NCI-H345 (cell line): ENCODE measurements at places on chromosomes 5 and 9.
A peak's percentile ranks its signal among the peaks of the same experiment; 100 is the strongest.

DNA sequence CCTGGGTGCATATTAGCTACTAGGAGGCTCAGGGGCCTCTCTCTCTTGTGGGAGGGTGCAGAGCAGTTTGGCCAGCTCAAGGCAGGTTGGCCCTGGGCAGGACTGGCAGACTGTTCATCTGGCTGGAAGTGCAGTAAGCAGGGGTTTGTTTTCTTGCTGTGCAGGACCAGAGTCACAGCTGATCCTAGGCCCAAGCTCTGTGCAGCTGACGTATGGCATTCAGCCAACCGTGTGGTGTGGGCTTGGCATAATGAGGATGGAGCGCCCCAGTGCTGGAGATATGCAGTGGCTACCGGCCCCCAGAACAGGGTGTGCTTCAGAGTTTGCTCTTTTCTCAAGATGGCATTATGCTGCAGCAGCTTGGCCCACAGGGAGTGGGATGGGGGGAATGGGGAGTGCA is 31.0 kb upstream of the PHF24 start:
- DNase-seq, result no peak

DNA sequence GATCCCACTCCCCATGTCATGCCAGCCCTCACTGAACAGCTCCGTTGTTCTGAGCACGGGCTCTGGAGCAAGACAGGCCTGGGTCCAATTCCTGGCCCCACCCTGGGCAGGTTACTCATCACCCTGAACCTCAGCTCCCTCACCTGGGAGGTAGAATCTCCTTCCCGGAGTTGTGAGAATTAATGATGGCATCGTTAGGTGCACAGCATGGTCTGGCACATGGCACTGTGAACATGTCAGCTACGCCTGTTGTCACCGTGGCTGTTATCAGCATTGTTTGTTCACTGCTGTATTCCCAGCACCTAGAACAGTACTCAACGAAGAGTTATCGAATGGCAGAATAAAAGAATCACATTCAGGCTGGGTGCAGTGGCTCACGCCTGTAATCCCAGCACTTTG is 43.0 kb downstream of the LRSAM1 start:
- DNase-seq, result no peak

- peak; percentile 0 for DNase-seq
These were observed 333.7 kb downstream of the ELAVL2 start for GRCh38 chr9:23492126-23493002.

DNA sequence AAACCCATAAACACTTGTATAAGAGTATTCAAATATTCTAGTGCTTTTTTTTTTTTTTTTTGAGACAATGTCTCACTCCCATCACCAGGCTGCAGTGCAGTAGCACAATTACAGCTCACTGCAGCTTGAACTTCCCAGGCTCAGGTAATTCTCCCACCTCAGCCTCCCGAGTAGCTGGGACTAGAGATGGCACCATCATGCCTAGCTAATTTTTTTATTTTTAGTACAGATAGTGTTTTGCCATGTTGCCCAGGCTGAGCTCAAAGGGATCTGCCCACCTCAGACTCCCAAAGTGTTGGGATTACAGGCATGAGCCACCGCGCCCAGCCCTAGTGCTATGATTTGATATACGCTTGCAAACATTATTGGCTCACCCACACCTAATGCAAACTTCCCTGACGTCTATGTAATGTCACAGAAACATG is 11.8 kb downstream of the IL6ST start:
- no peak for DNase-seq

GRCh38 chr5:115624994-115625393 is 842 bp downstream of the TMED7 start:
- no peak for DNase-seq

DNA sequence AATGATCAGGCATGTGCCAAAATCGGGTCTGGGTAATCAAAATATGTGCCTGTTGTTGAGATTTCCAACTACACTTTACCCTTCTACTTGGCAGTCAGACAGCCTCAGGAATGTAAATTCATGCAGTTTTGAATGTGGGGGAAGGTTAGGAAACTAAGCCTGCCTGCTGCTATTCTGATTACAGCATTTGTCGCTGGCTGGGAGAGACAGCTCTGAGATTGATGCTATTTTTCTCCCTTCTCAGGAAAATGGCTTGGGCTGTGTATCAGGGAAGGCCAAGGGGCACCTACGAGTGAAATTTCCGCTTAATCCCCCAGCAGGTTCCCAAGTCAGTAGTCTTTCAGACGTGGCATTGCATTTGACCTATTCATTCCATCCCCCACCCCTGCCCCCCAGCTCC is 3.6 kb upstream of the RGS7BP start:
- DNase-seq, result no peak

- no peak for DNase-seq
These were observed 483 bp downstream of the C9orf85 start for GRCh38 chr9:71911908-71912335.

GRCh38 chr5:172410160-172410559 is 44.2 kb downstream of the SH3PXD2B start:
- no peak for DNase-seq

DNA sequence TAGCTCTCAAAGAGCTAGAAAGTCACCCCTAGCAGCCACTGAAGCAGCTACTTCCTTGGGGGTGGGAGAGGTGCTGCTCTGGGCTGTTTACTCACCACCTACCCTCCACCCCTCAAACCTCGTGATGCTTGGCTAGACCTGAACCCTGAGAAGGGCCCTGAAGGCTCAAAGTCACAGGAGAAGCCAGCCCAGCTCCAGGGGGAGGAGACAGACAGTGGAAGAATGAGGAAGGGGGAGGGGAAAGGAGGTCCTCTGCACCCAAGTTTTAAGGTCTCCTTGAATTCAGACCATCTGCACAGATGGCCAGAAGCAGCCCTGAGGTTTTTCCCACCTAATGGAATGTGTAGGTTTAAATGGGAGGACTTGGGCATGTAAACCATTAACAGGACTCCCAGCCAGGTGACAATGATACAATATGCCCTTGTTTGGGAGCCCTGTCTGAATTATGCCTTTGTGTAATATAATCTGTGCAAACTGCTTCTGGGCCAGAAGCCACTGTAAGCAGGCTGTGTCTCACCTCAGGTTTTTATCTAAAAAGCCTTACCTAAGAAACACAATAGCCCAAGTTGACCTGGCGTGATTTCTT is 180.5 kb downstream of the PIK3R1 start:
- DNase-seq, result no peak

- no peak for DNase-seq
These were observed 1.7 kb downstream of the MSX2 start for GRCh38 chr5:174725991-174726601.

- peak; percentile 40 for DNase-seq
These were observed 1.3 kb downstream of the GPR150 start for GRCh38 chr5:95620870-95621838.

DNA sequence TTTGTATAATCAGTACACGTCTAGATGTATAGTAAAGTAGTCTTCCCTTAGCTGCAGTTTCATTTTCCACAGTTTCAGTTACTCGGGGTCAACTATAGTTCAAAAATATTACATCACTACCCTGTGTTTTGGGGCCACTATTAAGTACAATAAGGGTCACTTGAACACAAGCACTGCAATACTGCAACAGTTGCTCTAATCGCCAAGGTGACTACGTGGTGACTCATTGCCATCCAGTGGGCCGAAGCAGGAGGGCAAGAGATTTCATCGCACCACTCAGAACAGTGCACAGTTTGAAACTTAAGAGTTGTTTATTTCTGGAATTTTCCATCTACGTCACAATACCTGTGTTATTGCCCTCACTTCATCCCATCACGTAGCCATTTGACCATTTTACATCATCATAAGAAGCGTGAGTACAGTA is at the start of gene ARL14EPL:
Gene ARL14EPL, plus strand, starts transcription at position 379 of the 424 bp plus-strand sequence. CDS start 18,994 bp downstream, outside the sequence.
- no peak for DNase-seq

- DNase-seq, result no peak
These were observed 272.0 kb downstream of the DENND1A start for GRCh38 chr9:123657941-123658340.

- DNase-seq, result no peak
These were observed 297.2 kb downstream of the SPOCK1 start for GRCh38 chr5:137201876-137202275.

- no peak for DNase-seq
These were observed 60.4 kb downstream of the RORB start for GRCh38 chr9:74557571-74557970.

DNA sequence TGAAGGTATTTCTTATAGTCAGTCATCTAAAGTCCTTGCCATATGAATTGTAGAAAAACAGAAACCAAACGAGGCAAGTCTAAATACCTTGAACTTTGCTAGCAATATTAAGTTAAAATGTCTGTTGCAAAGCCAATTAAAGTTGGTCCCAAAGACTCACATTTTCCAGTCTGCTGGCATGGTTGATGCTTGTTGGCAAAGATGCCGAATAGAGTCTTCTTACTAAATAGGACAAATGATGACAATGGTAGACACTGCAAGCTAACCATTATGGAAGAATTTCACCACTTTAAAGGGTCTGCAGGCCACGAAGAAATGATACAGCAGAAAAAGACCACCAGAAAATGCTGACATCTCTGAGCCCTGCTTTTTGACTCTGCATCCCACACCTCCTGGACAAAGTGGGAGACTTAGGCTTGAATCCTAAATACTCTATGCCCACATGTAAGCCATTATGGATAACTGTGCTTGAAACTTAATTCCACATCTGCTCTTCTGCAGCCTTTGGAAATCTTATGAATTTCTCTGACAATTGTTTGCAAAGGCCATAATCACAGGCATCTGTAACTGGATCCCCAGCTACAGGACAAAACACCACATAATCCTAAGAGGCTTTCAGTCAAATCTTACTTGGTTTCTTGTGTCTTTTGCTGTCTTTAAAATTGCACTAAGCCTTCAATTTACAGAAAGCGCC is 61.3 kb downstream of the LHFPL2 start:
- no peak for DNase-seq

DNA sequence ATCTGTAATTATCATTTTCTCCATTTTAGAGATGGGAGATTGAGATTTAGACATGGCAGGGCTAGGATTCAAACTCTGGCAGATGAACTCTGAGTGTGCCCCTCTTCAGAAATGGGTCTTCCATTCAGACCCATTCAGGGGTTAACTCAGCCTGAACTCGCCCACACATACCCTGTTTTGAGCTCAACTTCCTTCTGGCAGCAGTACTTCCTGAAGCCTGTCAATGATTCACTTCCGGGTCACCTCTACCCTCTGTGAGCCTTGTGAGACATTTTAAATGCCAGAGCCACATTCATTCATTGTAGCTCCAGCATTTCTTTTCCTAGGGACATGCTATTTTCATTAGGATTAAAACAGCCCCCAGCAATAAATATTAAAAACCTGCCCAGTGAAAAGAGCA is 209.3 kb upstream of the SLC24A2 start:
- DNase-seq, result no peak

DNA sequence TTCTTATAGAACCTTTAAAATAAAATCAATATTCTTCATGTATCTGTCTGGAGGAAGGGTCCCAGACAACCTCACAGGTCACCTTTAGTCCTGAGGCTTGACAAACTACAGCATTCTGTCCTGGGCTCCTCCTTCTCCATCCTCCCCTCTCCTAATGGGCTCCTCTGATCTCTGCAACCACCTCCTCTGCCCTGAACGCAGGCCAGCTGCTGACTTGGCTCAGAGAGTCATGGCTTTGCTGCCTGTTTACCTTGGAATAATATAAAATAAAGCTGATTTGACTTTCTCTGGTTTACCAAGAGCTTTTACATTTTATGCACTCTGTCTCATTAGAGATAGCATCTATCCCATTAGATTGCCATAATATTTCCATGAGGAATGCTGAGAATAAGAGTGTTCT is 159.4 kb downstream of the SEMA6A start:
- DNase-seq, result no peak

GRCh38 chr9:26191711-26192110 is 513.5 kb upstream of the TUSC1 start:
- DNase-seq, result no peak

DNA sequence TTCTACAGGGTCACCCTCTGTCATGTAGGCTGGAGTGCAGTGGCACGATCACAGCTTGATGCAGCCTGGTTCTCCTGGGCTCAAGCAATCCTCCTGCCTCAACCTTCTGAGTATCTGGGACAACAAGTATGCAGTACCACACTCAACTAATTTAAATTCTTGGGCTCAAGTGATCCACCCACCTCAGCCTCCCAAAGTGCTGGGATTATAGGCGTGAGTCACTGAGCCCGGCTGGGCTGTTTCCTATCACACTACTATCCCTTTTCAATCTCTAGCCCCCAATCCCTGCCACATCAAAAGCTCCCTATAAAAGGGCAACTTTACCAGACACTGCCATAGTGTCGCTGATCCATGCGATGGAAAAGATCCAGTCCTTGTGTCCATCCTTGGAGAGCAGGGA is 20.4 kb downstream of the DCAF12 start:
- DNase-seq, result no peak

DNA sequence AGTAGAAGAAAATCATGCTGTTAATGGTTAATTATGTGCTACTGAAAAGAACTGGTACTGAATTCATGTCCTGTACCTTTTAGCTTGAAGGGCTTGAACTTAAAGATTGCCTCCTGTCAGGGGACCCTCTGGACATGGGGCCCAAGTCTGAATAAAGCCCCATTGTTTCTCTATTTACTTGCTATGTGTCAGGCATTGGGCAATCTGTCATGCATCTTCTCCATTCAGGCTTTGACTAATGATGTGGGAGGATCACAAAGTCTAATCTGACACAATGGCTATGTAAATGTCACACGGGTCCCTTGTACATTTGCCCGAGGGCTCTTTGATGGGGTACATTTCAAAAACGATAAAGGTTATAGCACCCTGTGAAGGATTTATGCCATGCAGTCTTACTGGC is 64.0 kb upstream of the TUSC1 start:
- no peak for DNase-seq

DNA sequence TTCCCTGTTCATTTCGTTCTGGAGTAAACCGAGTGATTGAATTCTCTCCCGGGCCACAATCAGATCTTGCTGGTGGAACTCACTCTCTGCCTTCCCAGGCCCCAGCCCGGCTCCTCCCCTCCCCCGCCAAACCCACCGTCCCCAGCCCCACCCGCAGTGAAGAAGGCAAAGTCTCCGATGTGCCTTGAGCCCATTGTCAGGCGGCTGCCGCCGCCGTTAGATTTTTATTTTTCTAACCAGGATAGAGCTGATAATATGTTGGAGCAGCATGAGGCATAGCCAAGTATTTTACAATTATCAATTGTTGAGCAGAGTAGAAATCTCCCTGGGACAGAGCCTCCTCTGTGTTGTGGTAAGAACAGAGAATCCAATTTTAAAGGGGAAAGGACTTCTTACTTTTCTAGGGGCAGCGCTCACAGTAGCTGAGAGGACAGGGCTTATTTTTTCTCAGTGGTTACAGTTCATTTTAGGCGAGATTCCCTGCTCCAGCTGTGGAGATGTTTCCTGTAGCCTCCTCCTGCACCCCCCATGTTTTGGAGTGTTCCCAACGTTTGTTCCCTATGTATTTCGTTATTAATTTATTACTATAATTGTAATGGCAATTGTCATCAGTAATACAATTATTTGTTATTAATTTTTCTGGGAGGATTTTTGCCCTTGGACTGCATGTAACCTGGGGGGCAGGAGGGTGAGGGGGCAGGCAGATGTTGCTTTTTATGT is 1.3 kb downstream of the PSAT1 start:
- peak; percentile 45 for DNase-seq
